ENCODE measurements at places on chromosomes 4 and X.

GRCh38 chr4:140777894-140778293 lies 21.7 kb upstream of the TBC1D9 start:
- no peak overlapping the region for H3K4me3 ChIP-seq
- H3K4me1 ChIP-seq, result no peaks in the 10 kb centered on the region

- DNase-seq, result no peak
- no peaks in the 10 kb centered on the region for H3K27me3 ChIP-seq
- no peak overlapping the region for H3K4me3 ChIP-seq
These were observed 97.8 kb downstream of the DOCK11 start for GRCh38 chrX:118593407-118593806.

- no peak for DNase-seq
- no peaks in the 10 kb centered on the region for H3K4me1 ChIP-seq
- no peak overlapping the region for H3K27ac ChIP-seq
- peaks cover 8% of the 10 kb centered on the region for H3K27me3 ChIP-seq
These were observed 14.6 kb upstream of the ATXN3L start for GRCh38 chrX:13334491-13334890.

DNA sequence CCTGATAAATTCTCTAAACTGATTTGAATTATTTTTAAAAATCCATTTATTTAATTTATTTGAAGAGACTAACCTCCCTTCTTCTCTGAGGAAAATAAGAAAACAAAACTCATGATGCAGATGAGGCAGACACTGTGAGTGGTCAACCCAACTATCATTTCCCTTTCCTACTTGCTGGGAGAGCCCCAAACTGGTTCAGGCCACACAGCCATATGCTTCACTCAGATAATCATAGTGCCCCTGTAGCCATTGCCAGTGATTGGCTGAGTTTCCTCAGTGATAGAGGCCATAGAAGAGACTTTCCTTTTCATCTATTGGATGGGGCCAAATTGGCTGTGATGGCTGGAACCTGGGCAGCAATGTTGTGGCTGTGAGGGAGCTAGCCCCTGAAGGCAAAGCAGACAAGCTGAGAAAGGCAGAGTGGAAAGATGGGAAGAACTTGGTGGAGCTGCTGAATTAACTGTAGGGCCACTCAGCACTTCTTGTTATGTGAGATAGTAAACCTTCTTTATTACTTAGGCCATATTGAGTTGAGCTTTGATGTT lies 49.8 kb downstream of the RAB33B start:
- H3K4me1 ChIP-seq, result no peaks in the 10 kb centered on the region
- no peak overlapping the region for H3K4me3 ChIP-seq
- no peak overlapping the region for H3K27ac ChIP-seq
- peaks cover 2% of the 10 kb centered on the region for H3K27me3 ChIP-seq
- DNase-seq, result no peak
